Fibroblast of lung (primary cell): ENCODE measurements at places on chromosomes 4 and X. TPM values are rescaled to one million over a fixed set of nuclear protein-coding genes. Genes with fewer than 3 reads are reported as not detected.

DNA sequence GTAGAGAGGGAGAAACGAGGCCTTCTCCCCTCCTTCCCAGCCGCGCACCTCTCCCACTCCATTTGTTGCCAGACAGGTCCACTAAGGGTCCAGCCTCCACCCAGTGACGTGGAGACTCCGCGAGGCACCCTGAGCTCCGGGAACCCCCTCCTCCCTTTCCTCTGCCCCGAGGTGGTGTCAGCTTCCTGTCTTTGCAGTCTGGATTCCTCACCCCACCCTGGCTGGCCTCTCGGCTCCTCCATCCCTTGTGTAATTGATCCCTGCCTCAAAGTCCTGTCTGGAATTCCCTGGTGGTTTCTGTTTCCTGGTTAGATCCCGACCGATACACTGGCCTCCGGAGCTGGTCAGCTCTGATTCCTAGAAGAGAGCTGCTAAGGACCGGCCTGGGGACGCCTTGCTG lies 105.9 kb upstream of the SCOC start:
- H3K36me3 ChIP-seq: no peaks in the 10 kb centered on the region
- no peak overlapping the region for H3K4me3 ChIP-seq
- DNase-seq: no peak
- peaks cover 3% of the 10 kb centered on the region for H3K4me1 ChIP-seq

DNA sequence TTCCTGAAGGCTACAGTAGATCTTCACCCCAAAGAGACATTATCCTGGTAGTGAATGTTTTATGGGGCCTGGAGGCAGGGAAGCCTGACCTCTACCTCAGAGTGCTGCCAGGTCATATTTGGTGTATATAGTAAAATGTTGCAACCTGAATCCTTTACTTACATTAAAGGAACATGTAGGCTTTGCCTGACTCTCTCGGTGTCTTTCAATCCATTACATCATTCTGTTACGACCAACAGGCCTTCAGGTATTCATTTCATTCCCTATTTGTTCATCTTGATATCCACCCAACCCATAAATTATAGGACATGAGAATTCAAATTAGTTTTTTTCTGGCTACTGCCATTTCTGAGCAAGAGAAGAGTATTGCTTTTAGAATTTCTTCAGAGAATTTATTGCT lies 116.5 kb downstream of the CFAP299 start:
- H3K36me3 ChIP-seq: no peaks in the 10 kb centered on the region
- no peak for DNase-seq
- no peaks in the 10 kb centered on the region for H3K27me3 ChIP-seq
- no peaks in the 10 kb centered on the region for H3K4me1 ChIP-seq
- no peak overlapping the region for H3K27ac ChIP-seq

DNA sequence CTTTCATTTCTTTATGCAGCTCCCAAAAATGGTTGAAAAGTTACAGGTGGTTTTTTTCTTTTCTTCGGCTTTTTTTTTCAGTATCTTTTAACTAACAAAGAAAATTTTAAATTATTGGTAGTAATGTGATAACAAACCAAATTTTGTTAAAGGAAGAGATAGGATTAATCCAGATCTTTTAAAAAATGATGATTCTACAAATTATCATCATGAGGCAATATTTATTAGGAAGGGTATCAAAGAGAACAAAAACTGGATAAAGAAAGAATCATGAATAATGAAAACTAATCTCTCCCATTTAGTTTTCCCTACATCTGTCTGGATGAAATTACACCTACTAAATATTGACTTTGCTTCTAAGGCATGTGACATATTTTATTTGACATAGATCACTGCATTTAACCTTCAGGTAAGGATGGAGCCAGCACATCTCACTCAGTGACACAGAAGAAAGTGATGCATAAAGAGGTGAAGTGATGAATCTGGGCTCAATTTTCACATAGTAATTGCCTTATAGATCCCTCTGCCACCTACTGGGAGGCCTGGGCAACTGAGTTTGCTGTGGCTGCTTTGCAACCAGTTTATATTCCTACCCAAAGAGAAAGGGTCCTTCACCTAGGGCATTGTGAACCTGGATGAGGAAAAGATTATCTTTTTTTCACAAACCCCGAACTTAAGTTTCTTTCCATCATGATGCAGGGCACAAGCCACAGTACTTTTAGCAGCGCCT lies 155.6 kb downstream of the HNRNPD start:
- H3K4me3 ChIP-seq: no peak overlapping the region
- H3K4me1 ChIP-seq: no peaks in the 10 kb centered on the region
- no peaks in the 10 kb centered on the region for H3K27me3 ChIP-seq
- no peaks in the 10 kb centered on the region for H3K36me3 ChIP-seq

GRCh38 chr4:74258963-74259362 lies 49.3 kb upstream of the EPGN start:
- no peak overlapping the region for H3K27ac ChIP-seq
- H3K27me3 ChIP-seq: no peaks in the 10 kb centered on the region
- H3K4me3 ChIP-seq: no peak overlapping the region
- H3K4me1 ChIP-seq: no peaks in the 10 kb centered on the region

Gene PDE5A
- 383 and 832 TPM in 2 replicates for total RNA-seq

Gene AFM
- not detected in 2 replicates for total RNA-seq
